ENCODE measurements at places on chromosomes 6 and 20. TPM values are rescaled to one million over a fixed set of nuclear protein-coding genes. Genes with fewer than 3 reads are reported as not detected.

The SNAP25 gene
- total RNA-seq = not detected

The LZTS3 gene
- 5.8 TPM for total RNA-seq

The PRSS16 gene
- total RNA-seq = not detected

The SOX4 gene
- 1.9 TPM for total RNA-seq

The STX11 gene
- total RNA-seq = 1.4 TPM

The HDGFL1 gene
- not detected for total RNA-seq

The KCNK15 gene
- 0.11 TPM for total RNA-seq

The SIGLEC1 gene
- total RNA-seq = 2.3 TPM

GRCh38 chr6:11944111-11944510 lies 68.0 kb upstream of the HIVEP1 start:
- DNase-seq = no peak

DNA sequence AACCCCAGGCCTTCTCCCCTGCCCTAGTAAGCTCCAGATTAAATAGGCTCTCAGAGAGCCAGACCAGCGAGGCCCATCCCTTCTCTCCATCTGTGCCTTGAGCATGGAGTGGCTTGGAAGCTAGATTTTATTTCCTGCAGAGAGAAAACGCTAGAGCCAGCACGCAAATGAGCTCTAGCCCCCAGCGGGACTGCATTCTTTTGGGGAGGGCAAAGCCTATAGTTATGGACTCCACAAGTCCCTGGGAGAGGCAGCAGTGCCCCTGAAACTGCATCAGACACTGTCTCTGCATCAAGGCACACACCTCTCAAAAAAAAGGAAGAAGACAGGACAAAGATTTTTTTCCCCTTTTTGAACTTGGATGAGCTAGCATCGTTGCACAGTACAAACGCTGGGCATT lies 15.8 kb downstream of the FOXF2 start:
- DNase-seq = no peak

DNA sequence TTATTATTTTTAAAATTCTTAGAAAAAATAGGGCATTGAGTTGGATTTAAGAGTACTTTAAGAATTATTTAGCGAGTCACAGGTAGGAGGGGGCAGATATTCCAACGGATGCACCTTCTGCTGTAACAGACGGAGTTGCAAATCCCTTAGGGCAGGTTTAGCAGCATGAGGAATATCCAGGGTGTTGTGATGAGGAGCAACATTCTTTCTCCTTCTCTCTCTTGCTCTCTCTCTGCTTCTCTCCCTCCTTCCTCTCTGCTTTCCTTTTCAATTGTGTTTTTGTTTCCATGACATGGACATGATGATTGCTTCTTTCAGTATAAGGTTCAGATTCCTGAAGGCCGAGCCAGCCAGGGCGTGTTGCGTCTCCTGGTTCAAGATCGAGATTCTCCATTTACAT lies 28.9 kb downstream of the CDH26 start:
- DNase-seq = no peak

GRCh38 chr6:45327956-45328522 lies at the start of gene RUNX2:
Gene RUNX2 (plus strand): TSS chr6:45328330. CDS start chr6:45328727, 397 bp downstream.
- no peak for DNase-seq

DNA sequence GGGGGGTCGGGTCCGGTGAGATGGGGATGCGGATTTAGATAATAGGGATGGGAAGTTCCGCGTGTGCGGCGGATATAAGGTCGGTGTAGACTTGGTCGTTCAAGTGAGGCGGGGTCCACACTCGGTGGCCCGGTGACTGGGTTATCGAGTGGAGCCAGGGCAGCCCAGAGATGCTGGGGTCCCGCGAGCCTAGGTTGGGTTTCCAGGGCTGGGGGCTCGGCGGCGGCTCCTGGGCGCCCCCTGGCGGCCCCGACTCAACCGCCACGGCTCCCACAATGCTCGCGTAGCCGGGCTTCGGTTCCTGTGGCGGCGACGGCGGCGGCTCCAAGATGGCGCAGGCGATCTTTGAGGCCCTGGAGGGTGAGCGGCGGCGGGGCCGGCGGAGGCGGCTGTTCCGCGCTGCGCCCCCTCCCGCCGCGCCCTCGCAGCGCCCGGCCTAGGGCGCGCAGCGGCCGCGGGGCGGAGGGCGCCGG lies at the start of gene ZNF341:
Gene ZNF341 (plus strand): TSS at position 304 of the 473 bp plus-strand sequence. CDS start 26 bp downstream, at position 330.
- DNase-seq = peak; percentile 95

- peak; percentile 60 for DNase-seq
Observed at GRCh38 chr6:87155842-87156815, 764 bp downstream of the ZNF292 start.

DNA sequence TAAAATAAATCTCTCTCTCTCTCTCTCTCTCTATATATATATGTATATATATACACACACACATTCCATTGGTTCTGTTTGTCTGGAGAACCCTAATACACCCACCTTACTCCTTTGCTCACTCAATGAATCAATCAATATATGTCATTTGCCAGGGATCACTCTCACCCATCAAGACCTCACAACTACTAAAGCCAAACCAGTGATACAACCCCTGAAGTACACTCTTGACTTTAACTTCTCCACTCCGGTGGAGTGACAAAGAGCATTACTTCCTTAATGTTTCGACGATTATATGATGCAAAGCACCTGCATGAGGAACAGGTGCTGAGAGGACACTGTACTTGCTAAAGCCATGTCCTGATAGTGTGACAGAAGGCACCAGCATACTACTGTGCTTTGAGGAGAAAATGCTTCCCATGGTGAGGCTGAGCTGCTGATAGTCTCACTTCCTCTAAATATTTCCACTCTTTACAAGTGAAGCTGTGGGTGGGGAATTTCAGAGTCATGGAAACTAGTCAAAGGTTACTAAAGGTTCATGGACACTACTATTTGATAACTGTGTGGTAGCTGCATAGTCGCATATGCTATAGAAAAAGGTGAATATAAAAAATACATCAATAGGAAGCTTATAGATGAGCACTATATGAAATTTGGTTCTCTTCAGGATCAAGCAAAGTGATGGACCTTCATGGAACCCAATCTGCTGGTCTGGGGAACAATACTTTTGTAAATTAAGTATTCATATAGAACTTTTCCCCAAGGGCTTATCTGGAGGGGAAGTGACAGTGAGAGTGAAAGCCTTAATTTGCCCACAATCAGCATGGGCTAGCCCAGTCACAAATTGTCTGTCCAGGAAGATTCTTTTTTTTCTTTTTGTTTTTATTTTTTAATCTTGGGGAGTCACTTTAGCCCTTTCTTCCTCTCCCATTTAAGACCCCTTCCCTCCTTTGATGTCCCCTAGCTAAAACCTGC lies 141.9 kb upstream of the NEDD9 start:
- DNase-seq = no peak

DNA sequence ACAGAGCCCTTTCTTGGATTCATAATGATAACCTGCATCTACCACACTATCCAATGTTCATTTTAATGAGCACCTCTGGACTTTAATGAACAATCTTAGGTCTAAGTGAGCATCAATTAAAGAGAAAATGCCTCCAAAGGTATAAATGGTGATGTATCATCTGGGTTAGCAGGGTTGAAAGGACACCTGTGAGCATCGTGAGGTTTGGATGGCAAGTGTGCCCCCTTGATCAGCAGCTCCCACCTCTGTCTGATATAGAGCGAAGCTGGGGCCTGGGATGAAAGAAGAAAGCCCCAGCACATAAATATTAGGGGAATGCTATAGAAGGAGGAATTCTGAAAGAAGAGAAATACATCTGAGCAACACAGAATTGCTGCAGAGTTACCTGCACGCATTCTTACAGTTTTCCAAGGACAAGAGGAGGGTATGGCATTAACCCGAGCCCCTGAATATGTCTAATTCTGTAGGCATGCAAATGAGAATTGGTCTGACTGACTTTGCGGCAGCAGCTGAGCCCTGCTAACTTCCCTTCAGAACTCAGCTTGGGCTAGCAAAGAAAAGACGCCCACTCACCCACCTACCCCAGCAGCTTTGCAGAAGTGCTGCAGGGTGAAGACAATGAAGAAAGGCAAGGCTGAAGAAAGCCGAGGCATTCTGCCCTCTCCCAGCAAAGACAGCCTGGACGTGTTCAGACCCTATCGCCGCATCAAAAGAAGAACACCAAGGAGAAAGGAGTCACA lies 136.2 kb downstream of the GMPR start:
- no peak for DNase-seq

- DNase-seq = no peak
Observed at GRCh38 chr20:46642265-46642968, 8.8 kb downstream of the SLC13A3 start.

GRCh38 chr6:42507901-42508300 lies 55.9 kb upstream of the UBR2 start:
- no peak for DNase-seq

DNA sequence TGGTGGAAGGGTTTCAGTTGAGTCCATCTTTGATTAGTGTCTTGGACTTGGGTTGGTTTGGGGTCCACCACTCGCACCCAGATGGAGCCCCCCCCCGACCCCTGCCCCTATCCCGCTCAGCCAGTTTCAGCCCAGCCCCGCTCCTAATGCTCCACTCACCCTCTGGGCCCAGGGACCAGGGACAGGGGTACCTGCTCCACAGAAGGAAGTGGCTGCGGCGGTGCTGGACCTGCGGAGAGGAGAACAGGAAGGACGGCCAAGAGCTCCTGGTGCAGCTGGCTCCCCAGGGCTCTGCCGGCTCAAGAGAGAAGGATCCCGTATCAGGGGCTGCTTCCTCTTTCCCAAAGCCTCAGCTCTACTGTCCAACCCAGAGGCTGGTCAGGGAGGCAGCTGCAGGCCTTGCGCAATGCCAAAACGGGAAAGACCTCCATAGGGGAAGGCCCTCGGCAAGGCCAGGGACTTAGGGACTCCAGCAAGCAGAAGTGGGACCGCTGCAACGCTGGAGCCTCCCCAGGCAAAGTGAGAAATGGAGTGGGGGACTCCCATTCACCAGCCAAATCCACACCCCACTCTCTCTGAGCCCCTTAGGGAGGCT lies at the start of gene SIGLEC1:
Gene SIGLEC1 (minus strand): TSS at position 322 of the 595 bp plus-strand sequence. CDS start 5,472 bp downstream, outside the sequence.
- peak; percentile 61 for DNase-seq

DNA sequence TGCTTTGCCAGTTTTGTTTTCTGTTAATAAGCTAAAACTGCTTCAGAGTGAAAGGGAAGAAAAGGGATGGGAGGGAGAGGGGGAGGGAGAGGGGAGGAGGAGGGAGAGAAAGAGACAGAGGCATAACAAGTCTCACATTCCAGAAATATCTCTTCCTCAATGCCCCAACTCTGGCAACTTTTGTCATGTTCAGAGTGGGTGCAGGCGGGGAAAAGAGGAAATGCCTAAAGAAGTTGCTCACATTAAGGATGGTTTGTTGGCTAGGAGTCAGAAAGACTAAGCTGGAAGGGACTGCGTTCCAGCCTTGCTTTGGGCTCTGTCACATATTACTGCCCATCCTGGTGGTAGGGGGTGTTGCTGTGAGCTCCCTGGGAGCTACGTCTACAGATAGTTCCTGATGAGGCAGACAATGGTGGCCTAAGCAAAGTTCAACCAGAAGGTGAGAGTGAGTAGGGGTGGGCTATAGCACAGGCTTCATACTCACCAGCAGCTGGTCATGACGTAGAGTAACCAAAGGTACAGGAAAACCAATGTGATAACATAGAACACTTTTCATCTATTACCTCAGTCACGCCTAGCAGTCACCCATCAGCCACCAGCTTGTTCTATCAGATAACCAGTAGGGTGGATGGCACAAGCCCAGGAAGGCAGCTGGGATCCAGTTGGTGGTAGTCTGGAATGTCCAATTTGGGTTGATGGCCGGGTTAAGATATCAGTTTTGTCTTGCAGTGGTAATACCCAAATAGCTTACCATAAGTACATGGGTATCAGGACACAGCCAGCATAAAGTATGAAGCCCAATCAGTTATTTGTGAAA lies 2.1 kb downstream of the TSPYL4 start:
- no peak for DNase-seq

DNA sequence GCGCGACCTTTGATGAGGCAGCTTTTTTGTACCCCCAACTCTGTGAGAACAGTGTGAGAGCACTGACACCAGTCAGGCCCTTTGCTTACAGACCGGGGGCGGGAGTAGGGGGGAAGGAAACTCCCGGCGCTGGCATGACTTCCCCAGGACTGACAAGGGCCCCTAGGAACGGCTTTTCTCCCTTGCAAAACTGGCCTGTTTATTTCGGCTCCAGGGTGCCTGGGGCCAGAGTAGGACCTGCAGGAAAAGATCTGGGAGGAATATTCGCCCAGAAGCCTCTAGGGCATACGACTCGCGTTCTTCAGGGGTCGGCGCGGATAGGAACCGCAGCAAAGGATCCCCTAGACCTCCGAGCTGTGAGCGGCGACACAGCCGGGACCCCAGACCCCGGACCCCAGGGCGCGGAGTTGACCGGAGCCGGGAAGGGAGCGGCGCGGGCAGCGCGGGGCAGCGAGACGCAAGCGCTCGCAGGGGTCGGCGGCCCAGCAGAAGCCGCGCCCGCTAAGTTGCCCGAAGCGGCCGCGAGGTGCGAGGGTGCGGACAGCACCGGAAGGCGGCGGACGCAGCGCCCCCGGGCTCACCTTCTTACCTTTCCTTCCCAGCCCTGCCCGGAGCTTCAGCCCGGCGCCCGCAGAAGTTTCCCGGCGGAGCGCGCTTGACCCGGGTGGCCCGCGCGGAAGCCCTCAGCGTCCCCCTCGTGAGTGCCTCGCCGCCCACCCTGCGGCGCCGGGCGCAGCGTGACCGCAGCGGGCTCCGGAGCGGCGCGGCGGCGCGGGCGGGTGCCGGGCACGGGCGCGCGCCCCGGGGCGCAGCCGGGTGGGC lies at the start of gene POPDC3:
Gene POPDC3 (minus strand): TSS at position 771 of the 822 bp plus-strand sequence. CDS start 18,105 bp downstream, outside the sequence.
- DNase-seq = peak; percentile 39

DNA sequence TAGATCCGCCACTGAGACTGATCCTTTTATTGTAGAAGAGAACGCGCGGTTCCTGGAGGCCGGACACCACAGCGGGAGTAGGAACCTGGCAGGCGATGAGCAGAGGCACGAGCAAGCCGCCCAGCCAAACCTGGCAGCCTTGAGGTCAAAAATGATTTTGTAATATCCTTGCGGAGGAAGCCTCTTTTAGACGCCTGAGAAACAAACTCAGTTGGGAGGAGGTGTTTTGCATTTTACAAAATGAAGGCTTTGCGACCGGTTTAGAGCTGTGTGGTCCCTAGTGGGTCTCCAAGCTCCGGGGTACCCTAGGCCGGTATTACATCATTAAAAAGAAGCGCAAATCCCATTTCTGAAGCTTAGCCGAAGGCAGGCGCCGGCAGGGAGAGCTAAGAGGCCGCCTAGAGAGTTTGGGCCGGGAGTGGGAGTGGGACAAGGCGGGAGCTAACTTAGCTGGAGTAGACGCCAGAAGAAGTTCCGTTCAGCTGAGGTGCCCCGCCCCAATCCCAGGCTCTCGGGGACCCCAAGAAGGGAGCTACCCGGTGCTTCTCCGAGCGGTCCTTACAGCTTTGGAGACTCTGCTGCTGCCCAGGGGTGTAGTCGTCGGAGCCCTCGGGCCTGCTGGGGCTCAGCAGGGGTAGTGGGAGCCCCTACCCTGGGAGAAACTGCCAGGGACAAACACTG lies 1.9 kb upstream of the TBX18 start:
- DNase-seq = peak; percentile 50
